ENCODE measurements at places on chromosomes 4 and X. TPM values are rescaled to one million over a fixed set of nuclear protein-coding genes. Genes with fewer than 3 reads are reported as not detected.

DNA sequence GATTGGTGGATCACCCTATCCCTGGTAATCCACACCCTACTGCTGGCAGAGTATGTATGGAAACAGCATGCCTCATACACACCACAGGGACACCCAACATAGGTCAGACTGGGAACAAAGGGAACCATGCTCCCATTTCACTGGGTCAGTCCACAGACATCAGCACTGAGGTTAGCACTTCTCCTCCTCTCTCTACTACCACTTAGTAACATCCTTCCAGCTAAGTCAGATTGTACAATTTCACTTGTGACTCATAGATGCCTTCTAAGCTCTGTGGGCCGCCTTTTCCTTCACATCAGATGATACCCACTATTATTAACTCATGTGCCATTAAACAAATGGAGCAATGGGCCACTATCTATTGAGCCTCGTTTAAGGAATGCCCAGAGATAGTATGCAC lies 15.5 kb upstream of the ZXDA start:
- no peak for DNase-seq

DNA sequence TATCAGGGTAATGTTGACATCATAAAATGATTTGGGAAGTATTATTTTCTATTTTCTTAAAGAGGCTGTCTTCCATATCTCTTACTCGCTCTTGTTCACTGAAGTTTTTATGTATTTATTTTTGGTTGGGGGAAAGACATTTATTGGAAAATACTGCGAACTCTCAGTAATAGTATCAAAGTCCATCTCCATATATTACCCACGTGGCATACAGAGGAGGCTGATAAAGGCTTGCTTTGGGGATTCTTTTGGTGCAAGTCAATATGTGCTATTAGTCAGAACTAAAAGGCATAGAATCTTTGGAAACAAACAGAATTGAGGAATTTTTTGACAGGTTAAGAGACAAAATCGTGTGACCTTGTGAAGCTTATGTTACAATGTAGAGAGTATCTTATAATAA lies 101.3 kb downstream of the NYX start:
- no peak for DNase-seq

Gene SULT1B1
- total RNA-seq, result 0.34 TPM

DNA sequence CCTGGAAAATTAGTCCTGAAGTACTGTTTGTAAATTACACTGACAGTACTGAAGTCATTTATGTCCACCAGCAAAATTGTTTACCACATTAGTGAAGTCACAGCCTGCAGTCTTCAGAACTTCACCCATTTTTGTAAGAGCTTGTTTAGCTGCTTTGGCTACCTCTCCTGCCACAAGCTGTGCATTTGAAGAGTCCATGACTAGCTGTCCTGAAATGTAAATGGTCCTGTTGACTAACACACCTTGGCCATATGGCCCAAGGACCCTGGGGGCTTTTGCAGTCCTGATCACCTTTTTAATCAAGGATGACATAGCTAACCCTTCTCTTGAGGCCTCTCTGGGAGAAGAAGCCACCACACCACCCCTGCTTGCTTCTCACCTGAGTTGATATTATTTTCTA lies 21.4 kb upstream of the ZNF518B start:
- DNase-seq, result no peak

Gene ARL13A
- not detected for total RNA-seq

- DNase-seq, result no peak
Observed at GRCh38 chr4:92825791-92826190, 522.0 kb downstream of the GRID2 start.

GRCh38 chrX:44451056-44451455 lies 91.6 kb downstream of the FUNDC1 start:
- no peak for DNase-seq

DNA sequence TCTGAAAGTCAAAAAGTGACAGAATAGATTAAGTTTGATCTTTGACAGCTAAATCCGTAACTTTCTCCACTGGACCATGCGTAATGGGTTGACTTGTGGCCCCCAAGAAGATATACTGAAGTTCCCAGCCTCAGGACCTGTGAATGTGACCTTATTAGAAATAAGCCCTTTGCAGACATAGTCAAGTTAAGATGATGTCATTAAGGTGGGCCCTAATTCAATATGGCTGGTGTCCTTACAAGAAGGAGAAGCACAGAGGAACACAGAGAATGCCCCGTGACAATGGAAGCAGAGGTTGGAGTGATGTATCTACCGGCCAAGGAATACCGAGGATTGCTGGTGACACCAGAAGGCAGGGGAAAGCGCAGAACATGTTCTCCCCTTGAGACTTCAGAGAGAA lies 14.4 kb downstream of the ENPP6 start:
- DNase-seq, result no peak

DNA sequence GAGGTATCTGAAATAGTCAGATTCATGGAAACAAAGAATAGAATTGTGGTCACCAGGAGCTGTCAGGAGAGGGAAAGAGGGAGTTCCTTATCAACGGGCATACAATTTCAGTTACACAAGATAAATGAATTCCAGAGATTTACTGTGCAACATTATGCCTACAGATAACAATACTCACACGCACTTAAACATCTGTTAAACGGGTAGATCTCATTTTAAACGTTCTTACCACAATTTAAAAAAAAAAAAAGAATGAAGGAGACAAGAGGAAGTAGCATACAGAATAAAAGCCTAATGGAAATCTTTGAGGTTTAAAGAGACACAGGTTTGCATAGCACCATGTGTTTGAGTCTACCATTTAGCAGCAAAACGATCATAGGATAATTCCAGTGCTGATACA lies 298.0 kb downstream of the DKK2 start:
- DNase-seq, result no peak

DNA sequence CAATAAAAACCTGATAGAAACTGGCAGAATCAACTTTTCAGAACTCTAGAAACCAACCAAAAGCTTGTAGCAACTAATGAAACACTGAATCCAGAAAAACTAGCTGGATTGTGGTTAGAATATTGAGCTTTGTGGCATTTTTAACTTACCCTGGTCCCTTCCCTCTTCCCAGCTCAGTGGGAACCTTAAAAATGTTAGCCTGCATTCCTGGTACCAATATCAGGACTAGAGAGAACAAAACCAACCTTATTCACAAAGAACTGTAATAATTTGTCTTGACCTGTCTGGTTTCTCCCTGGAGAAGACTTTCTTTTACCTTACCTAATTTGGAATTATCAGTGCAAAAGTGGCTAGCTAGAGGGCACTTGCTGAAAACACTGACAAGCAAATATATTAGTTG lies 21.2 kb downstream of the SH3D19 start:
- DNase-seq, result no peak

Gene RPL34
- 1,522 TPM for total RNA-seq

DNA sequence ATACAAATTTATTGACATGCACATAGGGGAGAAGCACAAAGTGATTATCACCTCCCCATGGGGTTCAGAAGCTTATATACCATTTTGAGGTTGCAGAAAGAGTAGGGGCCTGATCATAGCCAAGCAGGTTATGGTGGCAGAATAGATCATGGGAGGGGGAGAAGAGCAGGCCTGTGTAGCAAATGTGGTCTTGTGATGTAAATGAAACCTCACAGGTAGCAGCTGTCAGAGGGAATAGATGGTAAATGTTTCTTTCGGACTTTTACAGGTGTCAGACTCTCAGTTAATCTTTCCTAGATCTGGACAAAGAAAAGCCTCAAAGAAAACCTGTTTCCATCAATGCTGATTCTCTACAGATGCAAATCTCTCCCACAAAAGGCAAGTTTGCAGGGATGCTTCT lies 84.4 kb downstream of the CFAP299 start:
- no peak for DNase-seq

DNA sequence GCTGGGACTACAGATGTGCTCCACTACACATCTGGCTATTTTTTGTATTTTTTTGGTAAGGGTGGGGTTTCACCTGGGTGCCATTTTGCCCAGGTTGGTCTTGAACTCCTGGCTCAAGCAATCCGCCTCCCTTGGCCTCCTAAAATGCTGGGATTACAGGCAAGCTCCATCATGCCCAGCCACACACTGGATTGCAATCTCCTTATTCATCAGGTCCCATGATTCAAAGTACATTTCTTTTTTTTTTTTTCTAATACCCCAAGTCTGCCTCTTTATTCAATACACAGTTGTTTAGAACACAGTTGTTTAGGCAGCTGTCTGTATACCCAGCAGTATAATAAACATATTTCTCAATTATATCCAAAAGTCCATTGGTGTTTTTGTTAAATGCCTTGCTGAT lies 130.3 kb upstream of the ARSJ start:
- DNase-seq, result no peak

Gene TBC1D14
- total RNA-seq, result 58.2 TPM

Gene HTATSF1
- 41.7 TPM for total RNA-seq

GRCh38 chr4:53514509-53514908 lies 76.8 kb downstream of the LNX1 start:
- DNase-seq, result no peak

GRCh38 chrX:103688946-103689345 lies 2.4 kb upstream of the MORF4L2 start:
- DNase-seq, result no peak

DNA sequence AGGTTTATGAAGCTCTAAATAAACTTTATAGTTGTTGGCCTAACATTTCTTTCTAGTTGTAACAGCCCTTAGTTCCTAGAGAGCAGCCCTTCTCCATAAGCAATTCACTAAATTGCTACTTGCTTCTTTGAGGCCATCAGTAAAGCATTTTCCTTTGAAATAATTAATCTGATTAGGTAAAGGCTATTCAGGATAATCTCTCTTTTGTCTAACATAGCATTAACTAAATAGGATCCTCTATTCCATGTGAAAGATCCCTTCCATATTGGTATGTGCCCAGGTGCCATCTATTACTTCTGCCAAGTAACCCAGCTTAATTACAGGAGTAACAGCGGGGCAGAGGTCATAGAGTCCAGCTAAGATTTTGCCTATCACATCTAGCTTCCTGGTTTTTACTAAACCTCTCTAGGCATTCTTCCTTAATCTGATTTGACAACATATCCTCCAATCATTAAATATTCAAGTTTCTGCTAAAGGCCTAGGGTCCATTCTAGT lies 1408.0 kb downstream of the PCDH18 start:
- DNase-seq, result no peak

DNA sequence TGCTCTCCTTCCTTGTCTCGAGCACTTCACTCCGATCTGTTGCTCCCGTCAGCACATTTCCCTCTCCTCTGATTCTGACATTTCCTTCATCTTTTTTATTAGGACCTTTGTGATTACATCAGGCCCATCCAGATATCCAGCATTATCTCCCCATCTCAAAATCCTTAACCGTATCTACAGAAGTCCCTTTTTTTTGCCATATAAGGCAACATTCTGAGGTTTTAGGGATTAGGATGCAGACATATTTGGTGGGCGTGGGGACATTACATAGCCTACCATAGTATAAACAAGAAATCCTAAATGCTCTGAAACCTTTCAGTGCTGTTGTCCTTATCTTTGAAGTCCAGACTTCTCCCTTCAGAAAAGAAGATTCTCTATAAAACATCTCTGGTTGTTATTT lies 505.0 kb upstream of the PITX2 start:
- no peak for DNase-seq

Gene FSTL5
- 0.04 TPM for total RNA-seq

DNA sequence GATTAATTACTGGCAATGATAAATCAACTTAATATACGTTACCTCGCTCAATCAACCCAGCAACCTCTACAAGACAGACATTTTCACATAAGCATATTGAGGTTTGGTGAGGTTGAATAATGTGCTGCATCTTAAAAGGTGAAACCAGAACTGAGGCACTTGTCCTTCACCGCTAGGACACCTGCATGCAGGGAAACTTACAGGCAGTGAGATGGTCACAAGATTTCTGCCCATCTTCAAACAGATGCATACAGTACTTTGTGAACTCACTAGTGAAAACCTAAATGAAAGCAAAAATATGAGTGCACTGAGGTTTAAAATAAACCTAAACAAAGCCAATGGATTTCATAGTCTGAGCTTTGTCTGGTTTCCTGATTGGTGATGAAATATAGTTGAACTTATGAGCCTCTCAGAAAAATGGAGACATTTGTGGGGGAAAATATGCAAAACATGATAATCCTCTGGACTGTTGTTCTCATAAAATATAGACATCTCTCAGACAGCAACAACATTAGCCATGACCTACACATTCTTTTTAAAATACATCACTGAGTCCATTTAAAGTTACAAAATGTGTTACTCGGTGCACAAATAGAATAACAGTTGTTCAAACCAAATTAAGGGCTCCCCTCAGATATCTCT lies 20.9 kb upstream of the PRSS12 start:
- no peak for DNase-seq

DNA sequence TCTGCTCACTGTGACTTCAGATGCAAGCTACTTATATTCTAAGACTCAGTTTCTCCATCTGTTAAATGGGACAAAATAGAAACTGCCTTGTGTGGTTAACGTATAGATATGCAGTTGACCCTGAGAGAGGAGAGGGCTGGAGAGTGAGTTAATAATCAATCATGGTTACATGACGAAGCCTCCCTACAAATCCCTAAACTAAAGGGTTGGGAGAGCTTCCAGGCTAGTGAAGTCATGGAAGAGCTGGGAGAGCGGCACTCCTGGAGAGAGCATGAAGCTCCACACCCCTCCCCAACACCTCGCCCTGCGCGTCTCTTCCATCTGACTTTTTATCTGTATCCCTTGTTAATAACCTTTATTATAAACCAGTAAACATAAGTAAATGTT lies 138.5 kb upstream of the FAM9B start:
- DNase-seq, result no peak

- DNase-seq, result no peak
Observed at GRCh38 chrX:16319929-16320328, 152.6 kb downstream of the MAGEB17 start.

Gene CTAG1A
- not detected for total RNA-seq

GRCh38 chrX:85243761-85244449 lies at the start of the genes SATL1 and ZNF711:
TSS of gene SATL1 (minus strand) at chrX:85243779. CDS start at chrX:85108968, 134,811 bp downstream.
TSS of gene ZNF711 (plus strand) at chrX:85243991. CDS start at chrX:85247573, 3,582 bp downstream.
- DNase-seq, result peak; percentile 70

DNA sequence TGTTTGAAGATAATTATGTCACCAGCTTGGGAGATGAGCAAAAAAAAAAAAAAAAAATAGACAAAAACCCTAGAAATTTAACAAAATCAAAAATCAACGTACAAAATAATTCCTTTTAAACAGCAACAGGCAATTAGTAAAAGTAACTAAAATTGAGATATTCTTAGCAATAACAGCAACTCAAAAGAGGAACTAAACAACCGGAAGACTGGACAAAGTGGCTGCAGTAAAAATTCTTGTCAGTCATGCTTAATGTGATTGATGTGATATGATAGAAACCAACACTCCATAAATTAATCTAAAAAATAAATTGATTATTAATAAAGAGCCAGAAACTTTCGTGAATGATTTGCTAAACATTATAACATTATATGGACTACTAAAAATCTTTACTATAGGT lies 1534.6 kb upstream of the AGA start:
- DNase-seq, result no peak

DNA sequence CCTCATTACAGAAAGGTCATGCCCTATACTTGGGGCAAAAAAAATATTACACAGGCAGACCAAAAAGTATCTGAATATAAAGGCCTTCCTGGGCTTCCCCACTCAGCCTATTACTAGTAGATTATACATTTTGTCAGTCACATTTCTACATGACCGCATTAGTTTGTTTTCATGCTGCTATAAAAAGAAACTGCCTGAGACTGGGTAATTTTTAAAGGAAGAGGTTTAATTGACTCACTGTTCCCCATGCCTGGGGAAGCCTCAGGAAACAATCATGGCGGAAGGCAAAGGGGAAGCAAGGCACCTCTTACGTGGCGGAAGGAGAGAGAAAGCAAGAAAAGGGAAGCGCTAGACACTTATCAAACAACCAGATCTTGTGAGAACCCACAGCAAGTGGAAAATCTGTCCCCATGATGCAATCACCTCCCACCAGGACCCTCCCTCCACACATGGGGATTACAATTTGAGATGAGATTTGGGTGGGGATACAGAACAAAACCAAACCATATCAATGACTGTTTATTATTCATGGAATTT lies 1312.0 kb downstream of the PCDH7 start:
- no peak for DNase-seq

Data from mesothelial cell of epicardium (in vitro differentiated cells).